ENCODE measurements at places on chromosomes 3 and 15. TPM values are rescaled to one million over a fixed set of nuclear protein-coding genes. Genes with fewer than 3 reads are reported as not detected.

The CCR3 gene
- polyA plus RNA-seq: 0.15 TPM

The BMF gene
- 5.8 TPM for polyA plus RNA-seq

The TIGIT gene
- polyA plus RNA-seq: 0.86 TPM

The IL17RB gene
- 0.48 TPM for polyA plus RNA-seq

The ANKUB1 gene
- polyA plus RNA-seq: not detected

The TMEM212 gene
- not detected for polyA plus RNA-seq

The CRABP1 gene
- polyA plus RNA-seq: not detected

The THAP10 gene
- 0.68 TPM for polyA plus RNA-seq

The CASR gene
- not detected for polyA plus RNA-seq

The ENTPD3 gene
- 0.21 TPM for polyA plus RNA-seq

The CHCHD6 gene
- polyA plus RNA-seq: 16.6 TPM

The ADCY5 gene
- not detected for polyA plus RNA-seq

The CRYGS gene
- not detected for polyA plus RNA-seq

The LRRC3B gene
- not detected for polyA plus RNA-seq
